Neural crest cell (in vitro differentiated cells): ENCODE measurements at places on chromosomes 16 and 17. TPM values are rescaled to one million over a fixed set of nuclear protein-coding genes. Genes with fewer than 3 reads are reported as not detected.

DNA sequence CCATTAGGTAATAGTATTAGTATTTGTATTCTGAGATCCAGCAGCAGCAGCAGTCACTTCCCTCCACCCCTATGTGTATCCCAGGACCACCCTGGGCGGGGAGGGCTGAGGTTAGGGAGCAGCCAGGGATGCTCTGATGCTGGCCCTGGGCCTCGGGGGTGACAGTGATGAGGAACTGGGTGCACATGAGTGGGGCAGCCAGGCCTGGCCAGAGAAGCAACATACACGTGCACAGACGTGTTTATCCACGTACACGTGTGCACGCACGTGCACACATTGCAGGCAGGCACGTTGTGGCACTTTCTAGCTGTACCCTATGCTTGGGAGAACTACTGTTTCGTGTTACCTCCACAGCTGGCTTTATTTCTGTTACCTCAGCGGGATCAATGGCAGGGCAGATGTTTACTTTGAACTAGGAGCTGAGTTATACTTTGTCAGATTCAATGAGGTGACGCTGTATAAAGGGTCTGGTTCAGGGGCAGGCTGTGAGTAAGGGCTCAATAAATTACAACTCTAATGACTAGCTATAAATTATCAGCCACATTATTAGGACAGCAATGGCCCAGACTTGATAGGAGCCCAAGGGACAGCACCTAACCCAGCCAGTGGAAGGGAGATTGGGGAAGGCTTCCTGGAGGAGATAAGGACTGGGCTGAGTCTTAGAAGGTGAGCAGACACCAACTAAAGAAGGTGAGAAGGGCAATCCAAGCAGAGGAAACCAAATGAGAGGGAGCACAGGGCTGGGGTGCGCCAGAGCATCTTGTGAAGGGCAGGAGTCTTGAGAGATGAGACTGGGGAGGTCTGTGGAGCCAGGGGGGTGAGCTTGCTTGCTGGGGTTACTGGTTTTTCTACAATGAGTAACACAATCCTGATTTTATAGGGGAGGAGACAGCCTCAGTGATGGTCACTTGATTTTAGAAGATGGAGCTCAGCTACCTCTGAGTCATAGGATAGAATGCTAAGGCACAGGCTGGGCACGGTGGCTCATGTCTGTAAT is 22.4 kb upstream of the CA4 start:
- no peak for DNase-seq
- peak overlapping the region; percentile 2 for H3K4me3 ChIP-seq
- H3K36me3 ChIP-seq, result peaks cover 4% of the 10 kb centered on the region
- H3K4me1 ChIP-seq, result peaks cover 4% of the 10 kb centered on the region

DNA sequence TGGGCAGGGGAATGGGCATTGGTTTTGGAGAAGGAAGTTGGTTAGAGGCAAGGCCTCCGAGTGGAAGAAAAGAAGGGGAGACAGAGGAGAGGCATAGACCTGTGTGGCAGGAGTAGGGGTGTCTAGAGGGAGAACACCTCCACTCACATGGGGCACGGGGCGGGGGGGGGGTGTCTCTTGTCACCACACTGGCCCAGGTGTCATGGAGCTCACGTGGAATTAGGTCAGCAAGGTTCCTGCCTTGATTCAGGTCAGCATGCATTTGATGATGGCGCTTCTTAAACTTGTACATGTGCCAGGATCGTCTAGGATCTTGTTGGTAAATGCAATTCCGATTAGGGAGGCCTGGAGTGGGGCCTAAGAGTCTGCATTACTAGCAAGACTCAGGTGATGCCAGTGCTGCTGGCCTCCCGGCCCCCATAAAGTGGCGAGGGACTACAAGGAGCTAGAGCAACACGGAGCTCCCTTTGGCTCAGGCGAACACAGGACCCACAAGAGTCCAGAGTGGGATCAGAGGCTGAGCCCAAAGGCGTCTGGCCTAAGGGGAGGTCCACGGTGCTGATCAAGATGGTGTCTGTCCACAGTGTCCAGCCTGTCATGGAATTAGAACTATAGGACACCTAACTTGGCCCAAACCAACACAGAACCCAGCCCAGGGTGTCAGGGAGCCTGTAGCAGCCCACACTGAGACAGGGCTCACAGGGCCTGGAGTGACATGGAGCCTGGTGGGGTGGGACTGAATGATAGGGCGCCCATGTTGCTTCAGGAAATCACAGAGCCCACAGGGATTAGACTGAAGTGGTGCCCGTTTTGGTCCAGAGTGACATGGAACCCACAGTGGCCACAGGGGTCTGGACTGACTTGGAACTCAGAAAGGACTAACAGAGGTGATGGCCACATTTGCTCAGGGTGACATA is 16.7 kb downstream of the EPOP start:
- DNase-seq, result no peak
- no peaks in the 10 kb centered on the region for H3K36me3 ChIP-seq
- H3K4me1 ChIP-seq, result peaks cover 54% of the 10 kb centered on the region
- peak overlapping the region; percentile 77 for H3K4me3 ChIP-seq
- H3K27ac ChIP-seq, result peak overlapping the region; percentile 75

DNA sequence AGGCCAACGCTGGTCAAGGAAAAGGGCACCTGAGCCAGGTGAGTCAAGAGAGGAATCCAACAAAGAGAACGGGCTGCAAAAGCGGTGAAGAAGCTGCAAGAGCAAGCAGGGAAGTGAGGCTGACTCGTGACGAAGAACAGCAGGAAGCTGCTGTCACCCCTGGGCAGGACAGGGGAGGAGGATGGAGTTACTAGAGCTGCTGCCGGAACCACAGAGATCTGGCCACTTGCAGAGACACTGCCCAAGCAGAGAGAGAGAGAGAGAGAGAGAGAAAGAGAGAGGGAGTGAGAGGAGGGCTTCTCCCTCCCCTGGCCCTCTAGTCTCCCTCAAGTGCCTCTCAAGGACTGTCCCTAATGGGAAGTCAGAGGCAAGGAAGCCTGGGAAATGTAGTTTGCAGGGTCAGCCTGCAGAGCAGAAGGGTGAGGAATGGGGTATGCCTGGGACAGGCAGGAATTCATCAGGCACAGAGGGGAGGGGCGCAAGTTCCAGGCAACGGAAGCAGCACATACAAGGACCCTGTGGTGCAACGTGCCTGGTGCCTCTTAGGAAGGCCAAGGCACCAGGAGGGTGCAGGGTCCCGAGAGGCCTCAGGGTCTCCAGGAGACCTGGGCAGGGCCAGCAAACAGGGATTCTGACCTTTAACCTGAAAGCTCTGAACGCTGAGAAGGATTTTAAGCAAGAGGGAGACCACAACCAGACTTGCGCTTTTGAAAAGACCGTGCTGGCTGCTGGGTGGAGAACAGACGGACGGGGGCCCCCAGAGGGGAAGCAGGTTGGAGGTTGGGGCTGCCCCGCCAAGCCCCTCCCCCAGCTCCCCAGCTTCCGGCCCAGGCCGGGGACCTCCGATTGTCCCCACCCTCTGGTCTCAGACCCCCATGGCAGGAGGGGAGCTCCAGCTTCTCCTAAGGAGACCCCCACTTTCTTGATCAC is 45.8 kb upstream of the CIBAR2 start:
- peaks cover 40% of the 10 kb centered on the region for H3K4me1 ChIP-seq
- peak overlapping the region; percentile 5 for H3K4me3 ChIP-seq
- H3K36me3 ChIP-seq, result no peaks in the 10 kb centered on the region
- DNase-seq, result no peak
- H3K27ac ChIP-seq, result peak overlapping the region; percentile 89

DNA sequence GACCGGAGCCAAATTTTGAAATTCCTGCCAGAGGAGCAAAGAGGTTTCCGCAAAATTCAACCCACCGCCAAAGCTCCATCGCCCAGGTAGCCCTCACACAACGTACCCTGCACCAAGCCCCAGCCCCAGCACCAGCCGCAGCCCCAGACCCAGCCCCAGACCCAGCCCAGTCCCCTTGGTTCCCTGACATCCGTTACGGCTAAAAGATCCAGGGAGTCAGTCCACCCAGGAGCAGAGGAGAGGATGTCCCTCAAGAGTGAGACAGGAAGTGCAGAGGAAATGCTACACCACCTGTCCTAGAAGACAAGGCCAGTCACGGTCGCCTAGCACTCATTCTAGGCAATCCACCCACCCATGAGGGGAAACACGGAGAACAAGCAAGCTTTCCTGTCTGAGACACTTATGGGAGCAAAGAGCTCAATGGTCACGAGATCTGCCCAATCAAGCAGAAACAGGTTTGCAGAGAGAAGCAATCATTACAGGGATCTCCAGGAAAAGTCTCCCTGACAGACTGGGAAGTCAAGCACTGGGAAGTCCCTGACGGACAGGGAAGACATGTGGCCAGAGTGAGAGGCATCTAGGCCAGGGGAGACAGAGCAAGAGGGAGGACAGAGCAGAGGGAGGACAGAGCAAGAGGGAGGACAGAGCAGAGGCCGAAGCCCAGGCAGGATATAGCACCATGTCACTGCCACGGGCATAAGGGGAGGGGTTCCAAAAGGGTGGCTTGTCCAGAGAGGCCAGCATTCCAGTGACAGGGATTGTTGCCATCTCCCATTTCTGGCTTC is 15.0 kb upstream of the KCNJ18 start:
- H3K36me3 ChIP-seq, result peaks cover 10% of the 10 kb centered on the region
- H3K4me1 ChIP-seq, result no peaks in the 10 kb centered on the region
- DNase-seq, result no peak
- no peak overlapping the region for H3K27ac ChIP-seq
- no peaks in the 10 kb centered on the region for H3K27me3 ChIP-seq

Gene C17orf67
- total RNA-seq, result 2.3 and 2.4 TPM in 2 replicates

Gene ITGAL
- total RNA-seq, result not detected in 2 replicates

Gene EFCAB13
- total RNA-seq, result 1.5 and 2.2 TPM in 2 replicates

Gene CDRT15L2
- not detected in 2 replicates for total RNA-seq

Gene ASB16
- total RNA-seq, result 0.25 and 0.26 TPM in 2 replicates

DNA sequence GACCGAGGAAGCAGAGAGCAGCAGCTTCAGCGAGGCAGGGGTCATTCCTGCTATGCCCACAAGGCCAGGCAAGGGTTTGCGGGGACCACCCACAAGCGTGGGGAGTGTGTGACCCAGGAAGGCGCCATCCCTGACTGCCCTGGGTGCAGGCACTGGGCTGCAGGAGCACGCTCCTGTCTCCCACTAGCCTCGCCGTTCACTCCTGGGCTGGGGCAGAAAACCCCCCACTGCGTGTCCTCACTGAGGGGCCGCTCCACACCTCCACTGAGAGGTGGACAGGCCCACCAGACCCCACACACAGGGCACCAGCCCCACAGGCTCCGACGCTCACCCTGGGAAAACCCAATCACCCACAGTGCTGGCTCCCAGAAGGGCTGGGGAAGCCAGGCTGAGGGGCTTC is 56.1 kb downstream of the KLHDC4 start:
- H3K36me3 ChIP-seq, result peaks cover 2% of the 10 kb centered on the region
- no peaks in the 10 kb centered on the region for H3K27me3 ChIP-seq
- DNase-seq, result no peak
- H3K27ac ChIP-seq, result no peak overlapping the region

GRCh38 chr17:72512649-72513556 is 392.1 kb downstream of the SOX9 start:
- DNase-seq, result no peak
- H3K4me1 ChIP-seq, result peaks cover 35% of the 10 kb centered on the region
- no peak overlapping the region for H3K27ac ChIP-seq
- no peaks in the 10 kb centered on the region for H3K36me3 ChIP-seq
- no peaks in the 10 kb centered on the region for H3K27me3 ChIP-seq
- H3K4me3 ChIP-seq, result no peak overlapping the region

DNA sequence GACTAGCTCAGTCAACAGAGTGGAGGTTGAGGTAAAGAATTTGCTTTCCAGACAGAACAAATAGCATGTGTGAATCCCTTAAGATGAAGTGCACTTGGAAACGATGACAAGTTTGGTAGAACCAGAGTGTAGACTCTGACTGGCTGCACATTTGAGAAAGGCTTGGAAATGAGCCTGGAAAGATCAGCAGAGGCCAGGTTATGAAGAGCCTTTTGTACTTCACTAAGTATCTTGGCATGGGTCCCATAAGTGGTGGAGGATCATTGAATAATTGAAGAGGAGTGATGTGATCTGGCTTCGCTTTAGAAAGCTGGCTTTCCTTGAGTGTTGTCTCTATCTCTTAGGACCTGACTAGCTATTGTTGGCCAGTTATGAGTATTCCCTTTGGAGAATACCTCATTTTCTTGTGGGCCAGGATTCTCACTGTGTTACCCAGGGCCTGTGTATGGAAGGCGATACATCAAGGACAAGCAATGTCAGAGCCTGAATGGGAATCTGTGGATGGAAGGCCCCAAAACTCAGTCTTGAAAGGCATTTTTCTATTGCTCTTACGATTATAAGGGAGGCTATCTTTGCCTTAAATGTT is 329.8 kb downstream of the UTP18 start:
- H3K4me3 ChIP-seq, result no peak overlapping the region
- H3K4me1 ChIP-seq, result no peaks in the 10 kb centered on the region
- no peaks in the 10 kb centered on the region for H3K27me3 ChIP-seq
- H3K27ac ChIP-seq, result no peak overlapping the region
- no peak for DNase-seq
- peaks cover 7% of the 10 kb centered on the region for H3K36me3 ChIP-seq

Gene MT2A
- 11.6 and 13.8 TPM in 2 replicates for total RNA-seq

Gene ACAP1
- 1.2 and 1.3 TPM in 2 replicates for total RNA-seq

DNA sequence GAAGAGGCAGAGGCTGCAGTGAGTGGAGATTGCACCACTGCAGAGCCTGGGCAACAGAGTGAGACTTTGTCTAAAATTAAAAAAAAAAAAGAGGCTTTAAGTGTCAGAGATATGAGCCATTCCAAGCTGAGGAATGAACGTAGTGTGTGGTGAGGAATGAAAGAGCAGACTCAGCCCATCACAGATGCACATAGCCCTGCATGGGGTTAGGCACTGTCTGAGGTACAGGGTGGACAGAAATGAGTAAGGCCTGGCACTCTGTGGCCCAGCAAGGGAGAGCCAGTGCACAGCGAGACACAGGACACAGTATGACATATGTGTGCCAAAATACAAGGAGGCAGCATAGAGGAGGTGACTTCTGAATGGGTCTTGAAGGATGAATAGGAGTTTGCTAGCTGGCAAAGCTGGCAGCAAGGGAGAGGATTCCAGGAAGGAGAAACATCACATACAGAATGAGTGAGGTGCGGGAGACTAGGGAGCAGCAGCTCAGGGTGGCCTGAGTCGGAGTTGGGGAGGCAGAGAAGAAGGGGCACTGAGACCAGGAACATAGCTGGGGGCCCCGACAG is 8.7 kb upstream of the ZNF469 start:
- H3K27me3 ChIP-seq, result peaks cover 3% of the 10 kb centered on the region
- H3K27ac ChIP-seq, result no peak overlapping the region
- H3K36me3 ChIP-seq, result no peaks in the 10 kb centered on the region
- DNase-seq, result no peak
- H3K4me3 ChIP-seq, result no peak overlapping the region

DNA sequence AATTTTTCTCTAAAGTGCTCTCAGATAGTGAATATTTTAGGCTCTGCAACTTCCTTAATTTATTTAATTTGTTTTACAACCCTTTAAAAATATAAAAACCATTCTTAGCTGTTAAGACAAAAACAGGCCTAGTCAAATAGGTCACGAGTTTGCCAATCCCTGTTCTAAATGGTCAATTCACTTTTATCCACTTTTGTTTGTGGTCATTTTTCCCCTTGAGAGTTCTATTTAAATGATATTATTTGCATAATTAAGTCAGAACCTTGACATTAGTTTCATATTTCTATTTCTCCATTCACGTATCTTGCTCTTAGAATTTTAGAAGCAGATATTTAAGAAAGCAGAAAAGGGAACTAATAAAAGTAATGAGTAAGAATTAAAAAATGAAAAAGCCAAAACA is 4.0 kb downstream of the AMFR start:
- DNase-seq, result no peak
- H3K4me3 ChIP-seq, result peak overlapping the region; percentile 34
- H3K4me1 ChIP-seq, result peaks cover 45% of the 10 kb centered on the region
- H3K27me3 ChIP-seq, result no peaks in the 10 kb centered on the region

Gene CHMP6
- 32.7 and 33.2 TPM in 2 replicates for total RNA-seq

- DNase-seq, result no peak
- peaks cover 19% of the 10 kb centered on the region for H3K4me1 ChIP-seq
- peak overlapping the region; percentile 89 for H3K4me3 ChIP-seq
- no peaks in the 10 kb centered on the region for H3K27me3 ChIP-seq
- peak overlapping the region; percentile 94 for H3K27ac ChIP-seq
- H3K36me3 ChIP-seq, result peaks cover 28% of the 10 kb centered on the region
Measured at GRCh38 chr16:89658221-89658879, 714 bp downstream of the SPATA33 start.
